ENCODE measurements at places on chromosomes 16 and 17.

DNA sequence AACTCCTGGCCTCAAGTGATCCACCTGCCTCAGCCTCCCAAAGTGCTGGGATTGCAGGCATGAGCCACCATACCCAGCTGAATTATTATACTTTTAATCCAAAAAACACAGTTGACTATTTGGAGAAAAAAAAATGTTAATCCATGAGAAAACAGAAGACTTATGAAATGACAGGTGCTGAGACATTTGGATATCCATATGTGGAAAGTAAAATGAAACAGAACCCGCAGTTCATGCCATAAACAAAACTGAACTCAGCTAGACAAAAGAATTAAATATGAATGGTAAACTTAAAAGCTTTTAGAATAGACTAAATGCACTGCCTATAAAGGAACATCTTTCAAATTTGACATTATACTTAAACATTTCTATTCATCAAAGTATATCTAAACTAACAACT is 8.2 kb upstream of the RBBP6 start:
- DNase-seq, result no peak

DNA sequence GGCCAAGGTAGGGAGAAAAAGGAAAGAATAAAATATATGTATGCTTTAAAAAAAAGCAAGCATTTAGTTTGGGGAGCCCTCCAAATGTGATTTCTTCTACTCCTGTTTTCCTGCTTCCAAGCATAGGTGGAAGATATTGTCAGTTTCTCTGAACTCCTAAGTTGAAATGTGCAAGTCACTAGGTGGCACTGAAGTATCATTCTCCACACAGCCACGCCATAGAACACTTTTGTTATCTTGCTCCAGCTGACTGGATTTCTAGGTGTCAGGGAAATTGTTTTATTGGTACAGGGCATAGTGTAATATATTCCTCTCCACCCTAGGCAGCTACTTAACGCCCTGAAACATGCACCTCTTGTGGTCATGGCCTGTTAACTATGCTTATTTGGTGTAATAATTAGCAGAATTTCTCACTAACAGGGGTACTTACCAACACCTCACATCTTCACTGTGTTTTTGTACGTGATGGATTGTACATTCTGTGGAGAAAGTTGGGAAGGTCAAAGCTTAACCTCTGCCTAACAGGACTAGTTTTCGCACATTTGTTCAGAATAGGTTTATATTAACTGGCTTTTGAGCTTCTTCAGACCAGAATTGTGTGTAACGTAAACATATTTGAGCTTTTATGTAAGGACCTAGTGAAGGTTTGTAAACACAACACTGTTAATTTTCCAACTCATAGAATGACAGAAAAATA is 69.3 kb downstream of the FTO start:
- peak; percentile 52 for DNase-seq

GRCh38 chr17:68847711-68848110 is 107.5 kb downstream of the ABCA8 start:
- DNase-seq, result no peak

GRCh38 chr16:67504031-67505021 is 21.0 kb upstream of the AGRP start:
- DNase-seq, result no peak

GRCh38 chr16:73037845-73038570 is 9.9 kb downstream of the ZFHX3 start:
- no peak for DNase-seq

- no peak for DNase-seq
Measured at GRCh38 chr17:80604009-80604669, 59.5 kb downstream of the RPTOR start.

GRCh38 chr17:17414341-17414805 is 62.4 kb upstream of the MED9 start:
- no peak for DNase-seq

Measured in femur (tissue), 1 donor.